ENCODE measurements at places on chromosomes 16 and 17.

DNA sequence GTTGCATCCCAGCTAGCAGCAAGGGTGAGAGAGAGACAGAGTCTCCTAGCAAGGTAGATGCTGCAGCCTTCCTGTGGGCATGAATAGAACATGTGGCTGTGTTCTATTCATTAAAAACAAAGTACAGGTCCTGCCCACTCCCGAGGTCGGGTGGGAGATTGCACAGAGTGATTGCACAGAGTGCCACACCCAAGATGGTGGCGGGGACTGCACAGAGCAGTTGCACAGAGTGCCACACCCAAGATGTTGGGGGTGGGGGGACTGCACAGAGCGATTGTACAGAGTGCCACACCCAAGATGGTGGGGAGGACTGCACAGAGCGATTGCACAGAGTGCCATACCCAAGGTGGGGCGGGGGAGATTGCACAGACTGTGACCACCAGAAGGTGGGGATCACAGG is 410.8 kb upstream of the EEF2KMT start:
- no peak for DNase-seq

DNA sequence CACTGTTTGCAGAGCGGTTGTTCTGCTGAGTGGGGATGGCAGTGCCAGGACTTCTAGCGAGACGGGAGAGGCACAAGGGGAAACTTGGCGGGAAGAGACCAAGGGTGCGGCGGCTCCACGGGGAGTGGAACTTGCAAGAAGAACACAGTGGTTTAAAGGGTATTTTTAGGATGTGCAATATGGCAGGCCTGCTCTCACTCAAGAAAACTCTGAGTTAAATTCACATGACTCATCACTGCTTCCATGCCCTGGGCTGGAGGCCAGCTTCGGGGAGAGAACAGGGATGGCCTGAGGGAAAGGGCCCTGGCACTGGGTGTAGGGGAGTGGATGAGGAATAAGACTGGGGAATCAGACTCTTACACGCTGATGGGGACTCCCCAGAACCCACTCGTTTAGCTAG is 13.3 kb upstream of the CD300LD start:
- DNase-seq, result no peak

GRCh38 chr17:47291242-47291873 is 32.4 kb upstream of the EFCAB13 start:
- no peak for DNase-seq

DNA sequence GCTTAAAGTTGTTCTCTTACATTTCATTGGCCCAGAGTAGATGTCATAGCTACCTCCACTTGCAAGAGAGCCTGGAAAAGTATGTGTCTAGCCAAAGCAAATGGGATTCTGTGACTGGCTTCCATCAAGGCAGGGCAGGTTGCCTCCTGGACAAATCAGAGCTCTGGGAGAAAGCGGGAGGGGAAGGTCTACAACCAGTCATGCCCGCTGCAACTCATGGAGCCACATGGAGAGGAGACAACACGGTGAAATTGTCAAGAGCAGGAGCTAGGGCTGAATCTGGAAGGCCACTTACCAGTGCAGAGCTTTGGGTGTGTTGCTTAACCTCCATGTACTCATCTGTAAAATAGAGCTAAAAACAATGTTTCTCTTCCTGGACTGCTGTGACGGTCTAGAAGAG is 83.8 kb downstream of the MARF1 start:
- no peak for DNase-seq

GRCh38 chr17:1621273-1621954 is 7.2 kb downstream of the SLC43A2 start:
- DNase-seq, result no peak

GRCh38 chr17:31231852-31232251 is 65.2 kb downstream of the OMG start:
- no peak for DNase-seq

- no peak for DNase-seq
Observed at GRCh38 chr17:82178499-82179261, 34.0 kb downstream of the CCDC57 start.

DNA sequence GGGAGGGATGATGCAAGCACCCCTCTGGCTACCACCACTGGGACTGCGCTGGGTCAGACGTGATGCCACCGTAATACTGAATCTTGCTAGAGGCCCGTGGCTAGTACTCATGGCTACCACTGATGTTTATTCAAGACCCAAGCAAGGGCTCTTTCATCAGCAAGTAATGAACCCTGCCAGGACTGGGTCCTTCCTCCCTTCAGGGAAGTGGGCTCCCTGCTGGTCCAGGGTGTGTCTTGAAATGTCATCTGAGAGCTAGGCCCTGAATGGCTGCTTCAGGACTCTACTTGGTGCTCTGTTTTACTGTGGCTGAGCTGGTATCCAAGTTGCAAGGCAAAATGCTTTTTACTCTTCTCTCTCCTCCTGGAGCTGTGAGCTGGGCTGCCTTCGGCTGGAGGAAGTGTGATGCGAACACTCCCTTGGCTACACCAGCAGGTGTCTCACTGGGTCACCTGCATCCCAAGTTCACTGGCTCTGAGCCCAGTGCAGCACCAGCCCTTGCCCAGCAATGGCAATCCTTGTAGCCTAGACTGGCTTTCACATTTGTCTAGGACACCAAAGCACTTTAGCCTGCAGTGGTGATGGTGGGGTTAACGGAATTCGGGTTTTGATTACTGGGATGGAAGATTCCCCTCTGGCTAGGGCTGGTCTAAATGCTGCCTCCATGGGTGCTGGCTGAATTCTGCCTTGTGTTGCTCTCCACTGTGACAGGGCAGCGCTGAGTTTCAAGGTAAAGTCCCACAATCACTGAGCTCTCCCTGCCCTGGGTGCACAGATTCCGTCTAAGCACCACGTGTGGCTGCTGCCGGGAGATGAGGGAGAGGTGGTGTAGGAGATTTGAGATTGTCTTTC is 98.6 kb downstream of the USP22 start:
- no peak for DNase-seq
